ENCODE measurements at places on chromosomes 2 and 18. TPM values are rescaled to one million over a fixed set of nuclear protein-coding genes. Genes with fewer than 3 reads are reported as not detected.

- H3K4me1 ChIP-seq = no peaks in the 10 kb centered on the region
- no peak overlapping the region for H3K4me3 ChIP-seq
- no peak for DNase-seq
Observed at GRCh38 chr18:53754154-53754553, 470.3 kb downstream of the MBD2 start.

- no peak for DNase-seq
- no peaks in the 10 kb centered on the region for H3K27me3 ChIP-seq
- no peak overlapping the region for H3K27ac ChIP-seq
- H3K4me1 ChIP-seq = no peaks in the 10 kb centered on the region
Observed at GRCh38 chr18:22630980-22631379, 213.3 kb upstream of the CTAGE1 start.

DNA sequence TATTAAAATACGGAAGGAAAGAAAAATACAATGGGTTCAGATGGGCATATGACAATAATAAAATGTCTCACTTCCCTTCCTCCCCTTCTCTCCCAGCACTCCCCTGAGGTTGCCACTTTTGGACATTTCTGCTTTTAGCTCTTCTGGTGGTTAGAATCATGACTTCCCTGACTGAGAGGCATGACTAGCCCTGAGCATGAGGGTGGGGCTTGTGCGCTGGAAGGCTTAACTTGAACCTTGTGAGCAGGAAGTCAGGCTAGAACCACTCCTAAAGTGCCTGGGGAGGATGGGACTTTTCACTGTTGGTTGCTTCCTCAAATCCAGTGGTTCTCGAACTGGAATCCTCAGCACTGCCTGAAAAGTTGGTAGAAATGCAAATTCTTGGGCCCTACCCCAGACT, 19.7 kb upstream of the ARHGAP25 start:
- H3K4me3 ChIP-seq = no peak overlapping the region
- H3K27me3 ChIP-seq = no peaks in the 10 kb centered on the region
- no peaks in the 10 kb centered on the region for H3K36me3 ChIP-seq
- H3K27ac ChIP-seq = no peak overlapping the region

GRCh38 chr2:71905205-71905604, 242.5 kb downstream of the CYP26B1 start:
- H3K4me1 ChIP-seq = no peaks in the 10 kb centered on the region
- no peak overlapping the region for H3K27ac ChIP-seq
- H3K36me3 ChIP-seq = no peaks in the 10 kb centered on the region
- no peaks in the 10 kb centered on the region for H3K27me3 ChIP-seq

GRCh38 chr2:64063924-64064331, 44.7 kb upstream of the VPS54 start:
- peak overlapping the region; percentile 33 for H3K27ac ChIP-seq
- H3K4me1 ChIP-seq = no peaks in the 10 kb centered on the region
- no peak overlapping the region for H3K4me3 ChIP-seq
- DNase-seq = no peak
- no peaks in the 10 kb centered on the region for H3K36me3 ChIP-seq

GRCh38 chr18:25737710-25738311, 352.6 kb downstream of the SS18 start:
- no peak overlapping the region for H3K4me3 ChIP-seq
- no peaks in the 10 kb centered on the region for H3K27me3 ChIP-seq
- no peaks in the 10 kb centered on the region for H3K36me3 ChIP-seq
- H3K27ac ChIP-seq = no peak overlapping the region
- no peaks in the 10 kb centered on the region for H3K4me1 ChIP-seq

- peaks cover 21% of the 10 kb centered on the region for H3K36me3 ChIP-seq
- no peak for DNase-seq
- no peak overlapping the region for H3K4me3 ChIP-seq
- no peaks in the 10 kb centered on the region for H3K27me3 ChIP-seq
Observed at GRCh38 chr2:182941919-182942318, 75.5 kb upstream of the FRZB start.

GRCh38 chr2:147098940-147099339, 745.9 kb upstream of the ACVR2A start:
- H3K36me3 ChIP-seq = no peaks in the 10 kb centered on the region
- no peaks in the 10 kb centered on the region for H3K27me3 ChIP-seq
- no peaks in the 10 kb centered on the region for H3K4me1 ChIP-seq

DNA sequence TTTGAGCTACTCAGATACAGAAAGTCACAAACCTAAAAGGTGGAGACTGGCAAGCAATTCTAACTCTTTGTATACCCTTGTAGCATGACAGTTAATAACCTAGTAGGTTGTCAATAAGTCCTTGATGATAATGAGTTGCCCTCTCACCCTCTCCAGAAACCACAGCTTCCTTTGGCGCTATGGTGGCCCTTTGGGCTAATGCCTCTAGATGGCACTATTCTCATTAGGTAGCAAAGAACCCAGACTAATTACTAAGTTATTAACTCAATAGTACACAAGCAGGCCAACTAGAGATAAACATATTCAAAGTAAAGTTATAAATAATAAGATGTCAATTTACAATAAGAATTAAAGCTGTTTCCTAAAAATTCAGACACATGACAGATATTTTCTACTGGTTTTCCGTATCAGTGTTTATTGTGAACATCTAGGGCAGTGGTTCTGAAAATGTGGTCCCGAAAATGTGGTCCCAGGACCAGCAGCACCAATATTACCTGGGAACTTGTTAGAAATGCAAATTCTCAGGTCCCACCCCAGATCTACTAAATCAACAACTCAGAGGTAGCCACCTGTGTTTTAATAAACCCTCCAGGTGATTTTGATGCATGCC, 41.1 kb downstream of the LDAH start:
- H3K4me3 ChIP-seq = no peak overlapping the region
- H3K27me3 ChIP-seq = no peaks in the 10 kb centered on the region
- no peaks in the 10 kb centered on the region for H3K4me1 ChIP-seq

DNA sequence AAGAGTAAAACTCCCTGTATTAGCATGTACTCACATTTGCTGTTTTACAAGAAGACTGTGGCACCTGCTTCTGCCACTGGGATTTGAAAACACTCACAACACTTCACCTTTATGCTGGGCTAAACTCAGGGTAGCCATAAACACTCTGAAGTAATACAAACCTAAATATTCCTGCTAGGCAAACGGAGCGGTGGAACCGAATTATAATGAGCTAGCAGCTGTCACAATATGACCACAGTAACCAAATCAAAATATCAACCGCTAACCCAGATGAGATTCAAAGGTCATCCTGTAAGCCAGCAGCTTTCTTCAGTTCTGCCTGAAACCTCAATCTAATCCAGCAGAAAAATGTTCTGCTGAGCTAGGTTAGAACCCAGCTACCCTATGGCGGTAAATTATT, 132.1 kb downstream of the TCF4 start:
- H3K4me1 ChIP-seq = no peaks in the 10 kb centered on the region
- H3K4me3 ChIP-seq = no peak overlapping the region
- no peak for DNase-seq
- no peak overlapping the region for H3K27ac ChIP-seq
- no peaks in the 10 kb centered on the region for H3K36me3 ChIP-seq
- no peaks in the 10 kb centered on the region for H3K27me3 ChIP-seq

GRCh38 chr2:96344011-96344410, 8.4 kb downstream of the NCAPH start:
- DNase-seq = no peak
- H3K27ac ChIP-seq = no peak overlapping the region
- H3K4me3 ChIP-seq = no peak overlapping the region
- H3K27me3 ChIP-seq = no peaks in the 10 kb centered on the region

GRCh38 chr2:12484536-12485115, 232.1 kb upstream of the TRIB2 start:
- H3K36me3 ChIP-seq = no peaks in the 10 kb centered on the region
- no peak for DNase-seq
- H3K27ac ChIP-seq = peak overlapping the region; percentile 10

- no peak overlapping the region for H3K27ac ChIP-seq
- H3K27me3 ChIP-seq = no peaks in the 10 kb centered on the region
- no peaks in the 10 kb centered on the region for H3K4me1 ChIP-seq
Observed at GRCh38 chr2:142176941-142177340, 46.1 kb upstream of the LRP1B start.

- H3K4me1 ChIP-seq = no peaks in the 10 kb centered on the region
- H3K36me3 ChIP-seq = no peaks in the 10 kb centered on the region
- H3K4me3 ChIP-seq = no peak overlapping the region
- H3K27me3 ChIP-seq = no peaks in the 10 kb centered on the region
- H3K27ac ChIP-seq = no peak overlapping the region
Observed at GRCh38 chr2:220962556-220962955, 609.5 kb downstream of the EPHA4 start.

GRCh38 chr18:31723990-31724711, 36.5 kb downstream of the SLC25A52 start:
- peaks cover 9% of the 10 kb centered on the region for H3K4me1 ChIP-seq
- peak; percentile 37 for DNase-seq
- peak overlapping the region; percentile 80 for H3K4me3 ChIP-seq

GRCh38 chr2:206820807-206821206, 55.4 kb downstream of the FASTKD2 start:
- H3K4me3 ChIP-seq = no peak overlapping the region
- H3K27ac ChIP-seq = no peak overlapping the region
- H3K27me3 ChIP-seq = no peaks in the 10 kb centered on the region
- no peaks in the 10 kb centered on the region for H3K36me3 ChIP-seq
- DNase-seq = no peak

DNA sequence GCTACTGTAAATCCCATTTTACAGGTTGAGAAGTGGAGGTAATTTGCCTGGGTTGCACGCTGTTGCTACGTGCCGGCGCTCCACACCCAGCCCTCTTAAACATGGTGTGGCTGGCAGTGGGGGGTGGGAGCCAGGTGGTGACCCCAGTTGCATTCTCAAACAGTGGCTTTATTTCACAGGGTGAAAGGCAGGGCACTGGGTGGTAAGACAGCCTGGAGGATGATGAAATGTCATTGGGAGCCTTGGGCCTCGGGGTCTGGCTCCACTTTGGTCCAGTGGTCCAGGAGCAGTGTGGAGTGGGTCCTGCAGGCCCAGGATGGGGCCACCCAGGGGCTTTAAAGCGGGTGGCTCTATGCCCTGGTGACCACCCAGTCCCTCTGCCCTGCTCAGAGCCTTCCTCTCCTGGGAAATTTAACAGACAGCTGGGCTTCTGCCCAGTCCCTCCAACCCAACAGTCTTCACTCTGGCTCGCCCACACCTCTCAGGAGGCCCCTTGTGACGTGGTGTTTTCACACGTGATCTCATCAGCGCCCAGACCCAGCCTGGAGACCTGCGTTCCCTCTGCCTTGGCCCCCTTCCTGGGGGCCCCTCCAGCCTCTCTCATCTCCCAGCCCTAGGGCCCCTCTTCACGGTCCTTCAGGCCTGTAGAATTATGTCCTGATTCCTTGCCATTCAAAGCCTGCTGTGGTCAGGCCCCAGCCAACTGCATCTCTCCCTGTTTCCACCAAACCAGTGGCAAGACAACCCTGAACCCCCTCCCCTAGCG, 92.5 kb downstream of the INHBB start:
- H3K27me3 ChIP-seq = peaks cover 5% of the 10 kb centered on the region
- no peak overlapping the region for H3K4me3 ChIP-seq
- no peaks in the 10 kb centered on the region for H3K36me3 ChIP-seq
- DNase-seq = no peak
- no peak overlapping the region for H3K27ac ChIP-seq
- H3K4me1 ChIP-seq = no peaks in the 10 kb centered on the region

GRCh38 chr2:197435598-197436420, 981 bp upstream of the SF3B1 start:
- no peaks in the 10 kb centered on the region for H3K27me3 ChIP-seq
- peak overlapping the region; percentile 97 for H3K27ac ChIP-seq
- DNase-seq = peak; percentile 25
- peaks cover 27% of the 10 kb centered on the region for H3K4me1 ChIP-seq
- peak overlapping the region; percentile 87 for H3K4me3 ChIP-seq
- no peaks in the 10 kb centered on the region for H3K36me3 ChIP-seq

DNA sequence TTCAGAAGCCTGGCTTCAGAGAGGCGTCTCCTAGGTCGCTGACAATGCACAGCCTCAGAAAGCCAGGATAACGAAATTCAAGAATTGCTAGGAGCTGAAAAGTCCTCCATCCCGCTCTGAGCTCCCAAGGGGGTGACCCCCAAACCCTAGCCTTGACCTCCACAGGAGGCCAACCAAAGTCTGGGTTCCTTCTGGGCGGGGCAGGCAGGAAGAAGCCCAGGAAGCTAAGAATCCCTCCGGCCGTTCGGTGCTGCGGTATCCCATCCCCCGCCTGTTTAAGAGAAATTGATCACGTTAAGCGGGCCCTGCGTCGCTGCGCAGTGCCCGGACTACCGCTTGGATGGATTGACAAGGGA, 2.5 kb upstream of the OSR1 start:
- H3K4me3 ChIP-seq = no peak overlapping the region
- no peaks in the 10 kb centered on the region for H3K36me3 ChIP-seq
- no peak overlapping the region for H3K27ac ChIP-seq

- no peak overlapping the region for H3K27ac ChIP-seq
- no peak overlapping the region for H3K4me3 ChIP-seq
- H3K36me3 ChIP-seq = no peaks in the 10 kb centered on the region
- no peak for DNase-seq
- no peaks in the 10 kb centered on the region for H3K27me3 ChIP-seq
Observed at GRCh38 chr18:76713432-76713831, 108.9 kb upstream of the ZNF236 start.

DNA sequence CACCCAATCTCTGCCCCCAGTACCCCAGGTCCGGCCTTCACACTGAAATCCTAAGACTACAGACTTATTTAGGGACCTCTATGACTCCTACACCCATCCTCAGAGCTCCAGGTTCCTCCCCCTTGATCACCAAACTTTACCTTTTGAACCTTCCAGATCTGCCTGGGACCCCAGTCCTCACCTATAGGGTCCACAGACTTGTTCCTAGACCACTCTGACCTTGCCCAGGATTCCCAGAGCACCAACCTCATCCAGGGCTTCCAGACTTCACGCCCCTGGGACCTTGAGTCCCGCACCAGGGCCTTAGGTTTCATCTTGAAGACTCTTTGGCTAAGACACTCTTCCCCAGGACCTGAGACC, 462 bp downstream of the CHCHD5 start:
- DNase-seq = no peak
- peak overlapping the region; percentile 61 for H3K27ac ChIP-seq
- peaks cover 11% of the 10 kb centered on the region for H3K4me1 ChIP-seq
- peaks cover 14% of the 10 kb centered on the region for H3K36me3 ChIP-seq
- H3K4me3 ChIP-seq = peak overlapping the region; percentile 98
- H3K27me3 ChIP-seq = no peaks in the 10 kb centered on the region

- H3K36me3 ChIP-seq = no peaks in the 10 kb centered on the region
- no peak overlapping the region for H3K4me3 ChIP-seq
- no peak for DNase-seq
- H3K27me3 ChIP-seq = no peaks in the 10 kb centered on the region
- H3K4me1 ChIP-seq = no peaks in the 10 kb centered on the region
- H3K27ac ChIP-seq = no peak overlapping the region
Observed at GRCh38 chr2:10169053-10169578, 46.6 kb downstream of the RRM2 start.

- no peak for DNase-seq
- H3K36me3 ChIP-seq = peaks cover 20% of the 10 kb centered on the region
- H3K4me1 ChIP-seq = no peaks in the 10 kb centered on the region
- H3K27me3 ChIP-seq = no peaks in the 10 kb centered on the region
Observed at GRCh38 chr18:76866666-76867065, 44.3 kb downstream of the ZNF236 start.

DSEL gene
- total RNA-seq = 6.4 TPM

LRP1B gene
- total RNA-seq = 1.2 TPM

POTEI gene
- not detected for total RNA-seq

PIAS2 gene
- total RNA-seq = 41.2 TPM
